Hematopoietic multipotent progenitor cell treated with erythropoietin and hydrocortisone succinate and interleukin-3 and kit ligand, for 17 days (in vitro differentiated cells): ENCODE measurements at places on chromosomes 1 and 21.

DNA sequence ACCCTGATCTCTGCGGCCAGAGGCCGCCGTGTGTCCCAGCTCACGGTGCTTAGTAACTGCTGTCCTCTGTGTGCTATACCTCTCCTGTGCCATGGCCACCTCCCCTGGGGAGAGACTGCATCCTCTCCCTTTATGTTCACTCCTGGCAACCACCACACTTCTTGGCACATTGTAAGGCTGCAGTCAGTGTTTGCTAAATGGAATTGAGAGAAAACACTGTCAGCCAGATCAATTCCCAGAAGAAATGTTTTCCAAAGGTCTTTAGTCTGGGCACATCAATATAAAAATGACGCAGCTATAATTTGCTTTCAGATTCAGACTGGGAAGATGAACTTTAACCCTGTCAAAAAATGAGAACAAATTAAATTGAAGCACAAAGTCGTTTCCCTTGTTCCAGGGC, 96.8 kb downstream of the BEND5 start:
- DNase-seq: no peak

DNA sequence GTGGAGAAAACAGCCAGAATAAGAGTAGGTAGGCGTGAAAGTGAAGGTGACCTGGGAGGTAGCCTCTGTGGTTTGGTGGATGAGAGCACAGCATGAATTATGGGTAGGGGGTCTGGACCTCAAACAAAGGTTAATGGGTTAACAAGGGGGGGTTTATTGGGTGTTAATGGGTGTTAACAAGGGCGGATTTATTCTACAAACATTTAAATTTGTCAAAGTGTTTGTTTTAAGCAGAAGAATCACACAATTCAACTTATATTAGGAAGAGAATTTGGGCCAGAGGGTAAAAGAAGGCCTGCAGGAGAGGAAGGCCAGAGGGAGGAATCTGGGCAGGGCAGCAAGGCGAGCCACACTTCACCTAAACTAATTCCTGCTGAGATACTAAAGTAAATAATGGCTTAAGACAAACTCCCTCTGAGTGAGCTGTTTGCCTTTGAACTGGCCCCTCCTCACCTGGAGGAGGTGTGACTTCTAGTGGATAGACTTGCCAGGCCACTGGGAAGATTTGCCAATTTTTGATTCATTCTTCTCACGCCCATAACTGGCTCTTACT, 191.7 kb downstream of the GIPC2 start:
- DNase-seq: no peak

- DNase-seq: no peak
Measured at GRCh38 chr1:169090900-169091311, 15.6 kb upstream of the ATP1B1 start.

GRCh38 chr21:18985584-18985983, 582.0 kb upstream of the TMPRSS15 start:
- DNase-seq: no peak

- peak; percentile 16 for DNase-seq
Measured at GRCh38 chr1:226738421-226738994, 574 bp downstream of the ITPKB start.

DNA sequence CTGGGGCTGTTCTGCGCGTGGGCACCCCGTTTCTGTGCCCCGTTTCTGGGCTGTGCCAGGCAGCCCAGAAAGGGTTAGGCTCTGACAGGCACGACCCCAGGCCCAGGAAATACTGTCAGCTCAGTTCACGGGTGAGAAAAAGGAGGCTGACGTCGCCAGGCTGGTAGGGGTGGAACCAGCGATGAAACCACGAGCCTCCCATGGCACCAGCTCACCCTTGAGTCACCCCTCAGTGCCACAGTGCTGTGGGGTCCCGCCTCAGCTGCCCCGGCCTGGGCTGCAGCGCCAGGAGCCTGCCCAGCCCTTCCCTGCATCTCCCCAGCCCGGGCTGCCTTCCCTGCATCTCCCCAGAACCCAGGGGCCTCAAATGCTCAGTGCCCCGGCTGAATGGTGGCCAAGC, 11.5 kb downstream of the MEGF6 start:
- DNase-seq: no peak

DNA sequence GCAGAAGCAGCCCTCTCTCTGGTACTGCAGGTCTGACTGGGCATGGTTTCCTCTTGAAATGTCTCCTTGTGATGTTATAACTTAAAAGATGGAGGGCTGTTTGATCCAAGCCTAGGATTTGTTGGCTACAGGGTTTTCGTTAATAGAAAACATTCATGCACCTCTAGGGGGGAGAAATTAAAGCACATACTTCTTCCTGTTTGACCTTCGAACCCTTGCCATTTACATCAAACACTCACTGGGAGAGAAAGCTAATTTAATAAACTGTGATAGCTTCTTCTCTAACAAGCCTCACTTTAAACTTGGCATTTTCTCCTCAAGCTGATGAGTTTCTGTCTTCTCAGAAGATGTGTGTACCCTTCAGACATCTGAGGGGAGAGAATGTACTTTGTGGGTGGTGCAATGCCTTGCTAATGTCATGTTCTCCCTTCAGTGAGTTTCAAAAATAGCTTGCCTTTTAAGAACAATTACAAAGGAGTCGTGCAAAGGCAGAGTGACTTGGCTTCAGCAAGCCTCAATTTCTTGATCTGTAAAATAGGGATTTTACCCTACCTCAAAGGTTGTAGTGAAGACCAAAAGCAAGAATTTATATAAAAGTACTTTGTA, 20.4 kb downstream of the CACHD1 start:
- no peak for DNase-seq

DNA sequence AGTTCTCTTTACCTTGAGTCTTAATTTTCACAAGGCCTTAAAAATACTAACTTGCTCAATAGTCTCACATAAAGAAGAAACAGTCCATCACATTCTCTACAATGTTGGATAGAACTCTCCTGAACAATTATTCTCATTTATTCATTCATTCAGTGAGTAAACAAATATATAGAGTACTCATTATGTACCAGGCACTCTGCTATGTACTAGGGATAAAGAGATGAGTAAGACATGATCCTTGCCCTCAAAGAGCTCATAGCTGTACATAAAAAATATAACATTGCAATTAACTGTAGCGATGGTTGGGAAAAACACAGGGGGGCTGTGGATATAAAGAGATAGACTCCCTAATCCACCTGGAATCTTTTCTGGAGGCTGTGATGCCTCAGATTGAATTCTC, 586.9 kb upstream of the BEND5 start:
- DNase-seq: no peak

DNA sequence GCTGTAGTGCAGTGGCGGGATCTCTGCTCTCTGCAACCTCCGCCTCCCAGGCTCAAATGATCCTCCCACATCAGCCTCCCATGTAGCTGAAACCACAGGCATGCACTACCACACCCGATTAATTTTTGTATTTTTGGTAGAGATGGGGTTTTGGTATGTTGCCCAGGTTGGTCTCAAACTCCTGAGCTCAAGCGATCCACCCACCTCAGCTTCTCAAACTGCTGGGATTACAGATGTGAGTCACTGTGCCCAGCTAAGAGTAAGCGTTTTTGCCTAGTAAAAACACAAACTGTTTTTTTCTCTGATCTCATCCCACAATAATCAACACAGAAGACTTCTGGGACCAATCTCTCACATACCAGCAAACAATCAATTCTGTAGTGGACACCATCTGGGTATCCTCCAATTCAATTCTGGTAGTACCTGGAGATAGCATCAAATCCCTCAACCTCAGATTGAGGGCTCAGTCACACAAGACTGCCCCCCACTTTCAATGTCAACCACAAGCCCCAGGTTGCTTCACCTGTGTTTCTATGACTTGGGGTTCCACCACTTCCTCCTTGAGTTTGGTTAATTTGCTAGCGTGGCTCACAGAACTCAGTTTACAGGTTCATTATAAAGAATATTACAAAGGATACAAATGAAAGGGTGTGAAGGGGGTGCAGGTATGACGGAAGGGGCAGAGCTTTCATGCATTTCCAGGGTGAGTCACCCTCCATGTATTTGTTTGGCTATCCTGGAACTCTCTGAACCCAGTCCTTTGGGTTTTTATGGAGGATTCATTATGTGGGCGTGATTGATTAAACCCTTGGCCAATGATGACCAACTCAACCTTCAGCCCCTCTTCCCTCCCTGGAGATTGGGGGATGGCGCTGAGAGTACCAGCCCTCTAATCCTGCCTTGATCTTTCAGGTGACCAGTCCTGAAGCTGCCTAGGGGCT, 40.0 kb upstream of the RHOU start:
- DNase-seq: no peak

- DNase-seq: no peak
Measured at GRCh38 chr1:183372586-183373230, 45.5 kb downstream of the NMNAT2 start.

- DNase-seq: peak; percentile 71
Measured at GRCh38 chr1:15622712-15623373, 5.6 kb downstream of the DDI2 start.

- no peak for DNase-seq
Measured at GRCh38 chr1:57479471-57479870, 55.6 kb upstream of the DAB1 start.

DNA sequence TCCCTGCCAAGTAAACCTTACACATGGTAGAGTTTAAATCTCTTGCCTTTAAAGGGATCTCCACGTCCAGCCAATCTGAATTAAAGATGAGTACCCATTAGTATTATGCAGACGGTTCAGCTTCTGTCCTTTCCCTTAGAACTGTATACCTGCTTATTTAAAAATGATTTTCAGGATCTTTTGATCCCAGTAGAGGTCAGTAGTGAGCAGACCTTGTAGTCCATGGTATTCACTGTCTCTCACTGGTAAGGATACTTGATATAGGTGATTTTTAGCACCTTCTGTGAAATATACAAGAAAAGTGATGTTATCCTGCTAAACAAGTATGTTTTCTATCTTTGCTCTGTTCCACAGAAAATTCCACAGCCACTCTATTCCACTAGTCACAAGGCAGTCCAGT, 1211.6 kb upstream of the ADGRL4 start:
- DNase-seq: no peak

DNA sequence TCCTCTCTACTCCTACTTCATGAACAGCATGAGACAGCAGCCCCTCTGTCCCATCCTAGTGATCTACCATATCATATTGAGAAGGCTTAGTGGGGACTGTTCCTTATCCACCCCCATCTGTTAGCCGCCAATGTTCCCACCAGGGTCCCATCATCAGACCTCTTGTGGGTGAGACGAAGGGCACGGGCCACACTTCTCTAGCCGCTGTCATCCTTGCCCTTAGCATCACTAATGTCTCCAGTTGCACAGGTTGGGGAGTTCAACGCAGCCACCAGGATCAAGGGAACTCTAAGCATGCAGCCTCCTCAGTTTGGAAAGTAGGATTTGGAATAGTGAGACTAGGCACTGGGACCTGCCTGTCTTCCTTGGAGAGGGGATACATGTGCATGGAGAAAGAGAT, 20.1 kb downstream of the INKA2 start:
- no peak for DNase-seq

- DNase-seq: no peak
Measured at GRCh38 chr1:184588701-184589100, 166.0 kb downstream of the EDEM3 start.

DNA sequence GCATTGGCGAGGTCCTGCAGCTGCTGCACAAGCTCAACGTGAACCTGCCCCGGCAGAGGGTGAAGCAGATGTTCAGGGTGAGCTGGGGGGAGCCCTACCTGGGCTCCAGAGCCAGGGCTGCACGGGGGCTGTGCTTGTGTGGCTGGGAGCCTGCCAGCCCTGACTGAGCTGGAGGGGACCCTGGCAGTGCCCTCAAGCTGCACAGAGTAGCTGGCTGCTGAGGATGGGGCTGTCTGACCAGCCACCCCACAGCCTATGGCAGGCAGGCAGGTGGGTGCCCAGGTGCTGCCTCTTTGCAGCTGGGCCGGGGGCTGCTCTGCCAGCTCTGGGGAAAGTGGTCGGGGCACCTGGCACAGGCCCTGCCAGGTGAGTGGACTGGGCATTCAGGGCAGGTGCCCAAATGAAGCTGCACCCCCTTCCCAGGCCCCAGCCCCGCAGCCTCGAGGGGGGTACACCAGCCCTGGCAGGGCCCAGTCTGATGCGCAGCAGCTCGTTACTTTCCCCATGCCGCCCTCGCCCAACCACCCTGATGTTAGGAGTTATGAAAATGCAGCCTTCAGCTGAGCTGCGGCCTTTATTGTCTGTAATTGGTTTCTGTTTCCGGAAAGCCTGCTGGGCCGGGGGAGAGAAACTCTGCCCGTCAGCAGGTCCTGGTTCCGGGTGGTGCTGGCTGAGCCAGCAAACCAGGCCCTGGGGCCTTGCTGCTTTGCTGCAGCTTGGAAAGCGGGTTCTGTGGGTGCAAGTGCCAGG, 4.3 kb downstream of the PLCH2 start:
- no peak for DNase-seq

DNA sequence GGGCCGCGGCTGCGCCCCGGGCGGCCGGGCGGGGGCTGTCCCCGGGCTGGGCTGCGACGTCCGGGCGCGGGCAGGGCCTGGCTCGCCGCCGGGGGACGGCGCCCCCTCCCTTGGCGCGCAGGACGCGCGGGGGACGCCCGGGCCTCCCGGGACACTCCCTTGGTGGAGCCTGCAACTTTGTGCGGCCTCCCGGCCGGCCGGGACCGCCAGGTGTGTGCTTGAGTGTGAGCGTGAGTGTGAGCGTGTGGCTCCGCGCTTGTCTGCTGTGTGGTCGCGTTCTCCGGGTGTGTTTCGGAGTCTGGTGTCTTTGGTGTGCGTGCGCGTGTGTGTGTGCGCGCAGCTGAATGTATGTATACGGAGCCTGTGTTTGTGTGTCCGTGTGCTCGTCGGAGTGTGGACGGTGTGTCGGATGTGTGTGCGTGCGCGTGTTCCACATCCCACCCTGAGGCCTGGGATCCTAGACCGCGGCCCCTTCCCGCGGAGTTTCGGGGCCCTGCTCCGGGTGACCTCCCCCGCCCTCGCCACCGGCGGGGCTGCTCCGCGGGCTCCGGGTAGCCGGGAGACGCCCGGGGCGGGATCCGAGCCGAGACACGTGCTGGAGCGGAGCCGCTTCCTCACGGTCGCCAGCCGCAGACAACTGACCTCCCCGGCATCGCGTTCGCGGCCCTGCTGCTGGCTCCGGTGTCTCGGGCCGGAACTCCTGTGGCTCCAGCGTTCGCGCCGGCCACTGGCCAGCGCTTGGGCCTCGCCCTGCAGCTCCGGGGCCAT, 1.7 kb downstream of the PTPRU start:
- DNase-seq: no peak

- no peak for DNase-seq
Measured at GRCh38 chr1:182608845-182609610, 4.8 kb upstream of the RGS16 start.
